ENCODE measurements at places on chromosomes 6 and 20.

- DNase-seq: no peak
Observed at GRCh38 chr6:90175627-90176538, 120.8 kb downstream of the BACH2 start.

- no peak for DNase-seq
Observed at GRCh38 chr6:110067837-110068591, 89.9 kb downstream of the GPR6 start.

- no peak for DNase-seq
Observed at GRCh38 chr6:154791556-154792317, 58.5 kb downstream of the SCAF8 start.

DNA sequence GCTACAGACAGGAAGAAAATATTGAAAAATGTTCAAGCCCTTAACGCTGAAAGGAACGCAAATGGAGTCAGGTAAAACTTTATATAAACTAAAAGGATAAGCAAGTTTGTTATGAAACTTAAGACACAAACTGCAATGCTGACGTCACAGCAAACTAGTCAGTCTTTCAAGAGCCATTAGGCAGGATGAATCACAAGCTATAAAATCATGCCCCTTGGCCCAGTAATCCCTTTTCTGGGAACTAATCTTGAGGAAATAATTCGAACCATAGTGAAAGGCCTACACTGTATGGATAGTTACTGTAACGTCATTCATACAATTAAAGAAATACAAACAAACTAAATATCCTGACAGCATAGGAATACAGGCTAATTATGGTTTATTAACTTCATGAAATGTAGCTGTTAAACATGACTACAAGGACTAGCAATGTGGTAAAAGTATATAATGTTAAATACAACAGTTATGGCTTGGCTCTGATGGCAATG is 42.7 kb upstream of the HINT3 start:
- no peak for DNase-seq

GRCh38 chr6:4472969-4473642 is 303.1 kb upstream of the CDYL start:
- DNase-seq: no peak

DNA sequence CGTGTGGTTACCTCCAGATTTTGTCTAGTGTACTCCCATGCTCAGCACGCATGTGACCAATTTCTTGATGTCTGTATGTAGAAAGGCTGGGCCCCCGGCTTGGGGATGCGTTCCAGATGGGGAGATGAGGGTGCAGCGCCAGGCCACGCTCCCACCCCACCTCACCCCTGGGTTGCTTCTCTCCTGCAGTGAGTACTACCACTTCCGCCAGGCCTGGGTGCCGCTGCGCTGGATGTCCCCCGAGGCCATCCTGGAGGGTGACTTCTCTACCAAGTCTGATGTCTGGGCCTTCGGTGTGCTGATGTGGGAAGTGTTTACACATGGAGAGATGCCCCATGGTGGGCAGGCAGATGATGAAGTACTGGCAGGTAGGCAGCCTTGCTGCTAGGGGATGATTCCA is 11.5 kb upstream of the SRF start:
- no peak for DNase-seq

- DNase-seq: no peak
Observed at GRCh38 chr6:150931405-150931804, 65.9 kb downstream of the MTHFD1L start.

DNA sequence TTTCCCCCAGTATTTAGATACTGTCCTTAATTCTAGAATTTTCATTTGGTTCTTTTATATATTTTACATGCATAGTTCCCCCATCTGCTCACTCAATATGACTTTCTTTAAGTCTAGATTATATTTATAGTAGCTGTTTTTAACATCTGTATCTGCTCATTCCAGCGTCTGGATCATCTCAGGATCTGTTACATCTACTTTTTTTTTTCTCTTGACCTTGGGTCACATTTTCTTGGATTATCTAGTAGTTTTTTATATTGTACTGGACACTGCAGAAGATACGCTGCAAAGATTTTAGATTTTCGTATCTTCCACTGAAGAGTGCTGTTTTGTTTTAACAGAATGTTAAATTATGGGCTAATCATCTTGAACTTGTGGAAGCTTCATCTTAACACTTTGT is 20.7 kb downstream of the RAB22A start:
- no peak for DNase-seq

DNA sequence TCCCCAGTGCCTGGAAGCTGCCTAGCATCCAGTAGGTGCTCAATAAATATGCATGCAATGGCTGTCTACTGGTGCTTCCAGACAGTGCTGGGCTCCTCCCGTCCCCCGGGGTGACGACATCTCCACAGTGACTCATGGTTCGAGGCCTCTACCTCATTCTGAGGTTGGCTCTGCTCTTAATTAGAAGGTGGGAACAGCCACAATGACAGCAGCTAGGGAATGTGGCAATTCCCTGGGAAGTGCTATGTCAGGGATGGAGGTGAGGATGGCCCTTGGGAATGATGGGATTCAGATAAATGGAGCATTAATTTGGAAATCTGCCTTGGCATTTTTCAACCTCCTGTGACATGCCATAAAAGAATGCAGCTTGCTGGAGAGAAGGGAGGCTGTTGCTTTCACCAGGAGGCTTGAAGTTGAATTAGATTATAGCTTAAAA is 43.5 kb upstream of the NFATC2 start:
- DNase-seq: no peak

DNA sequence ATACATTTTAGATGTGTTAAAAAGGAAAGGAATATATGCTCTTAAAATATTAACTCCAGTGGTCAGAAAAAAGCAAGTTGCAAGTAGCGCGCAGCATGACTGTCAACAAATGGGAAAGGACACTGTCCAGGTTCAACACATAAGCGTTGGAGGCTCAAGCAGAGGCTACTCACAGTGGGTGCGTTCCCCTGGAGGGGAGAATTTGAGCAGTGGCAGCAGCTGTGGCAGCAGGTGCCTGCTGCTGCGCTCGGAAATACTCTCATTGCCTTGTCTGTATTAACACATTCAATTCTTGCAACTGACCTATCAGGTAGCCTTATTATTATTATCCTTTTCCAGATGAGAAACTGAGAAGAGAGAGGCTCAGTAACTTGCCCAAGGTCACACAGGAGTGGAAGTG is 21.9 kb upstream of the CCN6 start:
- DNase-seq: no peak
